ENCODE measurements at places on chromosomes 6 and 20. TPM values are rescaled to one million over a fixed set of nuclear protein-coding genes. Genes with fewer than 3 reads are reported as not detected.

DNA sequence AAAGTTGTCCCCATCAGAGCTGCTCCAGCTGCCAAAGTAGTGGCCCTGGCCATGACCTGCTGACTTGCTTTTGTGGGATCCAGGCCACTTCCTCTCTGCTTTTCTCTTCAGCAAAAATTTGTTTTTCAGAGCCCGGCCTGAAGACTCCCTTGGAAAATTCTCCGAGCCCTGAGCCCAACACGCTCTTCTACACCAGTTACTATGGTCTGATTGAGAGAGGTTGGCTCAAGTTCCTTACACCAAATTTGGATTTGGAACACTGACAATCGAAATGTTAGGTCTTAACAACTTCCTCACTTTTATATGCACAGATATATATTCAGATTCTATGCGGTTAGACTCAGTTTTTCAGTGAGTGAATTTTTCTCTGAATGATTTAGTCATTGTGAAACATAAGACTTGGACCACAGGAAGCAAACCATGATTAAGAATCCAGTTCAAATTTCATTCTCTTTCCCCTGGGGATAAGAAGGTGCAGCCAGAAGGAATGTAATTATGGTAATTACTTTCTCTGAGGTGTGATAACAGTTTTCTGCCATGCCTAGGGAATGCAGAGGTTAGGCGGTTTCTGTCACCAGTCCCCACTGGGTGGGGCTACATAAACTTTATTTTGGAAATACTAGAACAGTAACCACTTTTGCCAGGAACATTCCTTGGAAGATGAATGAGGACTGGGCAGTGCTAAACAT lies 365.2 kb downstream of the SYNE1 start:
- DNase-seq = no peak

The NKX2-2 gene
- total RNA-seq = not detected

The TMEM30A gene
- total RNA-seq = 102 TPM

DNA sequence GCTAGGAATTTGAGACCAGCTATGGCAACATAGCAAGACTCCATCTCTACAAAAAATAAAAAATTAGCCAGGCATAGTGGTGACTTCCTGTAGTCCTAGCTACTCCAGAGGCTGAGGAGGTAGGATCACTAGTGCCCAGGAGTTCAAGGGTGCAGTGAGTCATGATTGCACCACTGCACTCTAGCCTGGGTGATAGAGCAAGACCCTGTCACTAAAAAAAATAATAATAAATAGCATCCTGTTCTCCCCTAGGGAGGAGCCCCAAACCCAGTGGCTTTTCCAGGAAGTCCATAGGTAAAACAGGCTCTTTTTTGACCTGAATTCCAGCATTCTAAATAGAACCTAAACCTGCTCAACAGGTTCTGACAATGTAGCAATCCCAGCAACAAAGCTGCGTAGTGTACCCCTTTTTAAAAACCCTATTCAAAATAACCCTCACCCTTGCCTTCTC lies 192.0 kb downstream of the ALDH8A1 start:
- no peak for DNase-seq

DNA sequence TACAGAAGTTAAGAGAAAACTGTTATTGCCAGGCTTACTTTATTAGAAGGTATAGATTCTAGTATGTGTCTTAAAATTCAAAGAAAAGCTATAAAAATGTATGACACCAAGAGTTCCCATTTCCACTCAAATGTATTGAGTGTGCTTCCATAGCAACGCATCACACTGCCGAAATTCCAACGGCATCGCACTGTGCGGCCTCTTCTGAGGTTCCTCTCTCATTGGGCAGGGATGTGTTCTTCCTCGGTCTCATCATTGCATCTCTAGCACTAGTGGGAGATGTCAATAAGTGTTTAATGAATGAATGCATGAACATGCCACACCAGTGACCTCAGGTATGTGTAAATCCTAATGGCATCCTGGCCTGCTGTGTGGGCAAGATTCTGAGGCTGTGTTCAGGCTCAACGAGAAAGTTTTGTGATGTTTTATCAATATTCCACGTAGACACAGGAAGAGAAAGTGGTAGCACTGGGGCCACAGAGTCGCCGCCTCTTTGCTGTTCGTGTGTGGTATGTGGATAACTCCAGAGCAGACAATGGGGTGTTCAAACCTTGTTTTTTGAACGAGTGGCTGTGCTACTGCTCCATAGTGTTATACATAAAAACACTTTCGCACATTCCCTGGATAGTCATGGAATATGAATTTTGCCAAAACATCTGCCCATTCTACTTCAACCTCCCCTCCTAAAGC lies 171.6 kb downstream of the ADGB start:
- no peak for DNase-seq

The IL17F gene
- total RNA-seq = not detected

DNA sequence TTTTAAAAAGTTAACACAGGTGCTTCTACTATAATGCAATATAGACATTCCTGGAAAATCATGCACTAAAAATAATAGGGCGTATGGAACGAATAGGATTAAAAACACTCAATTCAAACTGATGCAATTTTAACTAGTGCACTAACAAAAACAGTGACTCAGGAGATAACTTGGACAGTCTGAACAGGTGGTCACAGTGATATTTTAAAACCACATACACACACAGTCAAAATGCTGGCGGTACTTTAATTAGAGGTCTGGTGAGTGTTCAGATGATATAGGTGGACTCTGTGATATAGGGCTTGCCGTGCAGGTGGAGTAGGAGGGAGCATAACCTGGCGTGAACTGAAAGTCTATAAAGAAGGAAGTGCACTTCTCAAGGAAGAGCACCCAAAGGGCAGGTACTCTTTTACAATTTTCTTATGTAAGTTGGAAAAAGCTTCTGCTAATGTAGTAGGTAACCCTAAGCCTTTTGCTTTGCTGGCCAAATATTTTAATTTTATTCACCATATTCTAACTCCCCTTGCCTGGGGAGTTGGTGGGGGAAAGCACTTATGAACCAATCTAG lies 41.9 kb upstream of the PLN start:
- DNase-seq = no peak

DNA sequence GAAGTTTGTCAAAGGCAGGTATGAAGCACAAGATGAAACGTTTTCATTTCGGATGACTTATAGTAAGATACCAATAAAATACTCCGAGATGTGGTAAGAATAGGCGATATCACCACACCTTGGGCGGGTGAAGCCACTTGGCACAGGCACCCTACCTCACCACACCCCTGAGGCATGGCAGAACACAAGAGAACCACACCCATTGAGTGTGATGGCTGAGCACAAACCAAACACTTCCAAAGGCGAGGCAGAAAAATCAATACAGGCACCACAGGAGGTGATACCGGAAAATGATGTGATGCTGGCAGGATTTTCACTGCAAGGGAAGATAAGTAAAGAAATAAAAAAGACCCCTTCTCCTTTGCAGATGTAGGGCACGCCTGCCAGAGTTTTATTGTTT lies 332.9 kb upstream of the PRDM1 start:
- DNase-seq = peak; percentile 79

The BTNL2 gene
- total RNA-seq = not detected

The TSBP1 gene
- not detected for total RNA-seq

The LY6G5B gene
- total RNA-seq = 8.1 TPM

GRCh38 chr20:46994341-46994740 lies 99.7 kb downstream of the EYA2 start:
- DNase-seq = no peak

- DNase-seq = no peak
These were observed 280.5 kb downstream of the DHX35 start for GRCh38 chr20:39242614-39243013.

GRCh38 chr6:110822249-110822648 lies 7.0 kb upstream of the CDK19 start:
- DNase-seq = no peak

- no peak for DNase-seq
These were observed 48.4 kb downstream of the CPXM1 start for GRCh38 chr20:2751878-2752566.

GRCh38 chr6:27514906-27515495 lies 42.1 kb upstream of the ZNF184 start:
- no peak for DNase-seq

GRCh38 chr20:49892817-49893216 lies 22.5 kb downstream of the SPATA2 start:
- no peak for DNase-seq

- DNase-seq = no peak
These were observed 531.0 kb upstream of the AGPAT4 start for GRCh38 chr6:161804838-161805237.

DNA sequence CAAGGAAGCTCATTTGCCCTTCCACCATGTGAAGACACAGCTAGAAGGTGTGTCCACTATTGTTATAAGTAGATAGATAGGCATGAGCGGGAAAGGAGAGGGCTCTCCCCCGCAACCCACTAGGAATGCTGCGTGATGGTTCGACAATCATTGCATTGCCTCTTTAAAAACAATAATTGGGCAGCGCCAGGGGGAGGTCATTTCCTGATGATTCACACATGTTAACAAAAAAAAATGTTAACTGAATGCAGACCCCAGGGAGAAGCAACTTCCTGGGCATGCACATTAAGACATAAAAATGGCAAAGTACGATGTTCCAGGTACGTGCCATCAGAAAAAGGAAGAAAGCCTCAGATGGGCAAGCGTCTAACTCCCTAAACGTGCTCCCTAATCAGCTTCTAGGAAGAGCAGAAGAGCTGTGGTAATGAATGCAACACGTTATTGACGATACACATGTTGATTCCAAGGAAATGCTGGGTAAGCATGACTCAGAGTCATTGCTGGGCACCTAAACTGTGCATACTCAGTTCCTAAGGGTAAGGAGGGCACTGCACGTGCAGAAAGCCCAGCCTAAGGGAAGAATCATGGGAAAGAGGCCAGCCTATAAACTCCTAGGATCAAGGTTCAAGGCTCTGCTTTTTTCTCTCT lies 113.7 kb downstream of the FAM217A start:
- DNase-seq = no peak

GRCh38 chr20:53354314-53354713 lies 239.3 kb downstream of the ZNF217 start:
- no peak for DNase-seq

The LAMP5 gene
- total RNA-seq = 0.66 TPM

The C6orf52 gene
- total RNA-seq = 0.69 TPM

DNA sequence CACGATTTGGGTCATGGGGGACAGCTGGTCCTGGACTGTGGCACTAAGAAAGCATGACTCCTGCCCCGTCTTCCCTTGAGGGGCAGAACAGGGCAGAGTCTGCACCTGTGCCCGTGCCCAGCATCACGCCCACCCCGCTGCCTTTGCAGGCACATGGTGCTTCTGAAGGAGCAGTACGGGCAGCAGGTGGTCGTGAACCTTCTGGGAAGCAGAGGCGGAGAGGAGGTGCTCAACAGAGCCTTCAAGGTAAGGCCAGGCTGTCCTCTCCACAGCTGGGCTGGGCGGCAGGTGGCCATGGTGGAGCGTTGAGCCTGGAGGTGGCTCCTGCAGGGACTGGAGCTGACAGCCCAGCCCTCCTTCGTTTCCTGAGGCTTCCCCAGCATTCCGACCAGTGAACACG lies 77.4 kb downstream of the SYNJ2 start:
- DNase-seq = no peak

The PRICKLE4 gene
- total RNA-seq = 13.1 TPM

The SLC35B2 gene
- 50.8 TPM for total RNA-seq

The BHLHE23 gene
- not detected for total RNA-seq
